ENCODE measurements at places on chromosomes 2 and 18.

DNA sequence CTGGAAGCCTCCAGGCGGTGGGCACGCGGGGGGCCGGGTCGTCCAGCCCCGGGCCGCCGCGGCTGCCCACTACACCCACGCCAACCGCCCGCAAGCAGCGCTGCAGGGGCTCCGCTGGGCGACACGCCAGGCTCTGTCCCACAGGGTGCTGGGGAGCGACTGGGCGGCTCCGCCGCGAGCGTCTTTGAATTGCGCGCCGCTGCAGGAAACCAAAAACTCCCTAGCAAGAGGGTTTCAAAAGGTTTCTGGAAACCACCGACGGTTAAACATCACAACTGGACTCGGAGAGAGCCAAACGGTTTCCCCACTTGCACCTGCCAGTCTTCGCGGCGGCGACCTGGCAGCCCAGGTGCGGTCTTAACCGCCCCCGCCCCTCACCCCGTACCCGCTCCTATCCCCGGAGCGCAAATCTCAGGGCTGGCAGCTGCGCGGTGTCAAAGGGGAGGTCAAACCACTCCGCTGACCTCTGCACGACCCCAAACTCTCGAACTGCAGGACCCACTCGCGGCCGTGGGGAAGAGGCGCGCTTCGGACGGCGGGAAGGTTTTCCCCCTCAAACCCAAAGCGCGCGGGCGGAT lies 1.0 kb downstream of the CXCR4 start:
- no peak for DNase-seq

GRCh38 chr2:186645999-186646398 lies 47.9 kb upstream of the FAM171B start:
- no peak for DNase-seq

DNA sequence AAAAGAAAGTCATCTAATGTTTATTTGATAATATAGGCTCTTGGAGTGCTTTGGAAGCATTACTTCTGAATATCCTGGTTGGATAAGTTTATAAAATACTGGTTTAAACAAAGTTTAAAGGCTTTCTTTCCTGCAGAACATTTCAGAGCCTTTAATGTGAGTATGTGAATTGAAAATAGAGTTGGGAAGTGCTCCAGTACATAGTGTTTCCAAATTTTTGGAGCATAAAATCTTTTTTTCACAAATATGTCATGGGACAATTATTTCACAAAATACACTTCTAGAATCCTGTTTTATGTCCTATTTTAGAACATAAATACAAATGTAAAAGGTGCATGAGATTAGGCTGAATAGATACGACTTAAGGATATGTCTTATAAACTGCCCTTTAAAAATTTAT lies 158.9 kb upstream of the HNRNPA3 start:
- no peak for DNase-seq

DNA sequence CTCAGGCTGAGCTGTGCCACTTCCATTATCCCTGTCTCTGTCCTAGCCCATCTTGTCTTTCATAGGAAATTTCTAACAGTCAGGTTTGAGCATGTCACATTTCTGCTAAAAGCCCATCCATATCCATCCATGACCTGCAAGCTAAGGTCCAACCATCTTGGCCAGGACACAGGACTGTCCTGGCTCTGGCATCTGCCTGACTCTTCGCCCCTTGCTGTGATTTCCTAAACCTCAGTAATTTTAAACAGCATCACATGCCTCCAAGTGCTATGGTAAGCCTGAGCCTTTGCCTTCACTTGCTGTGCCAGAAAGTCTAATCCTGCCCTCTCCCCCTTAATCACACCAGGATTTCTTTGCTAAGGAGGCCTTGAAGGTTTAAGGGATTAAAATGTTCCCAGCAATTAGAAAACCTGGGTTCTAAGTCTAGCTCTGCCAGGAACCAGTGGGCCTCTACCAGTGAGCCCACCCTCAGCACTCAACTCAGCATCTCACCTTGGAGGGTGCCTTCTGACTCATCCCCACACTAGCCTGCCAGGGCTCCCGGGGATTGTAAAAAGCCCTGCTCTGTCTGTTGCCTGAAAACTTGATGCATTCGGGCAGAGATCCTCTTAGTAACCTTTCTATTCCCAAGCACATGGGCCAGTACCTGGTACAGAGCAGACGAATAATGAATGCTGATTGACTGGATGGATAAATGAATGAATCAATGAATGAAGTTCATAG lies 411.0 kb downstream of the LRATD1 start:
- DNase-seq = no peak

GRCh38 chr2:201108341-201108740 lies 7.6 kb upstream of the CFLAR start:
- no peak for DNase-seq
